Nasal cavity respiratory epithelium epithelial cell of viscerocranial mucosa (primary cell): ENCODE measurements at places on chromosomes 16 and 17. TPM values are rescaled to one million over a fixed set of nuclear protein-coding genes. Genes with fewer than 3 reads are reported as not detected.

The C17orf113 gene
- 0.64 and 0.68 TPM in 2 replicates for total RNA-seq

The SALL1 gene
- total RNA-seq, result under 0.01 TPM in 1 of 2 replicates, not detected in the other

The KRTAP3-2 gene
- total RNA-seq, result not detected in 2 replicates

The GAST gene
- total RNA-seq, result 1.0 TPM in 1 of 2 replicates, not detected in the other

The NR1D1 gene
- total RNA-seq, result 1.7 and 5.7 TPM in 2 replicates

The DHRS7C gene
- total RNA-seq, result not detected in 2 replicates

The RNU2-1 gene
- not detected in 2 replicates for total RNA-seq

The DNAI2 gene
- 0.07 TPM in 1 of 2 replicates, not detected in the other for total RNA-seq

The TRPV3 gene
- total RNA-seq, result 0.36 and 5.5 TPM in 2 replicates

The TMEM88 gene
- total RNA-seq, result under 0.01 and 0.85 TPM in 2 replicates

The FGF11 gene
- 19.1 and 44.3 TPM in 2 replicates for total RNA-seq

The MFAP4 gene
- not detected in 2 replicates for total RNA-seq

The MEIOC gene
- under 0.01 TPM in 1 of 2 replicates, not detected in the other for total RNA-seq

The C1QL1 gene
- total RNA-seq, result under 0.01 and 0.07 TPM in 2 replicates

The TPSAB1 gene
- total RNA-seq, result not detected in 2 replicates

The NPIPA5 gene
- 0.21 and 2.1 TPM in 2 replicates for total RNA-seq

The TVP23A gene
- not detected in 2 replicates for total RNA-seq

The TMEM238L gene
- total RNA-seq, result 0.34 TPM in 1 of 2 replicates, not detected in the other

The KRTAP9-8 gene
- not detected in 2 replicates for total RNA-seq

The SLC16A3 gene
- 94.0 and 272 TPM in 2 replicates for total RNA-seq

The MFSD11 gene
- total RNA-seq, result 20.5 and 29.2 TPM in 2 replicates

The GCGR gene
- total RNA-seq, result 0.07 TPM in 1 of 2 replicates, not detected in the other

The LITAF gene
- total RNA-seq, result 77.6 and 198 TPM in 2 replicates

The KRTAP2-1 gene
- total RNA-seq, result not detected in 2 replicates

The MPP3 gene
- 5.8 and 10.0 TPM in 2 replicates for total RNA-seq

The EMP2 gene
- 13.0 and 33.9 TPM in 2 replicates for total RNA-seq

The KCNH6 gene
- not detected in 2 replicates for total RNA-seq

The BTBD17 gene
- not detected in 2 replicates for total RNA-seq

The GABARAPL2 gene
- total RNA-seq, result 26.0 and 37.9 TPM in 2 replicates

The CCL7 gene
- not detected in 2 replicates for total RNA-seq

The EVPLL gene
- total RNA-seq, result 1.4 and 2.3 TPM in 2 replicates

The ATP6V0D1 gene
- total RNA-seq, result 62.2 and 109 TPM in 2 replicates

The SARM1 gene
- 0.34 and 0.93 TPM in 2 replicates for total RNA-seq

The CACNG3 gene
- total RNA-seq, result not detected in 2 replicates

The DNAAF8 gene
- under 0.01 and 0.28 TPM in 2 replicates for total RNA-seq

The OTOP2 gene
- total RNA-seq, result 0.34 TPM in 1 of 2 replicates, not detected in the other

The TP53TG3B gene
- total RNA-seq, result not detected in 2 replicates

The TUBB3 gene
- 13.7 and 43.2 TPM in 2 replicates for total RNA-seq

The EEF2KMT gene
- 19.8 and 20.2 TPM in 2 replicates for total RNA-seq

The MED9 gene
- 7.9 and 11.1 TPM in 2 replicates for total RNA-seq
